ENCODE measurements at places on chromosomes 2 and 18. TPM values are rescaled to one million over a fixed set of nuclear protein-coding genes. Genes with fewer than 3 reads are reported as not detected.

FABP1 gene
- total RNA-seq: not detected

GKN1 gene
- total RNA-seq: not detected

SIX3 gene
- not detected for total RNA-seq

KCNF1 gene
- not detected for total RNA-seq

SERPINB12 gene
- not detected for total RNA-seq

SERPINB13 gene
- total RNA-seq: not detected

WDR54 gene
- total RNA-seq: 42.8 TPM

CSRNP3 gene
- total RNA-seq: not detected

NOL4 gene
- total RNA-seq: not detected

RGPD4 gene
- 0.39 TPM for total RNA-seq

GATA6 gene
- total RNA-seq: not detected

SLC5A7 gene
- not detected for total RNA-seq

SERPINB4 gene
- not detected for total RNA-seq

DES gene
- not detected for total RNA-seq

RNF125 gene
- total RNA-seq: 72.6 TPM

GKN2 gene
- total RNA-seq: not detected

TMEM163 gene
- total RNA-seq: 1.3 TPM

UBXN4 gene
- total RNA-seq: 138 TPM

CD8A gene
- total RNA-seq: not detected

RAX gene
- not detected for total RNA-seq

LYG2 gene
- total RNA-seq: not detected

EIPR1 gene
- total RNA-seq: 25.1 TPM

ACMSD gene
- not detected for total RNA-seq

MYL1 gene
- total RNA-seq: not detected

ASB18 gene
- not detected for total RNA-seq

PARD3B gene
- 3.0 TPM for total RNA-seq

MYO7B gene
- total RNA-seq: 0.23 TPM

SERPINB3 gene
- not detected for total RNA-seq

MYO5B gene
- not detected for total RNA-seq

SATB2 gene
- 0.05 TPM for total RNA-seq

COL6A3 gene
- total RNA-seq: 1.9 TPM

MEIS1 gene
- 0.80 TPM for total RNA-seq

LYG1 gene
- 1.8 TPM for total RNA-seq

TRIM43 gene
- total RNA-seq: not detected

ARHGAP28 gene
- total RNA-seq: not detected

HOXD10 gene
- total RNA-seq: not detected

SMAD2 gene
- 114 TPM for total RNA-seq

RESP18 gene
- not detected for total RNA-seq

CCDC178 gene
- total RNA-seq: not detected

CPO gene
- 0.22 TPM for total RNA-seq

EPAS1 gene
- 9.1 TPM for total RNA-seq

ROCK1 gene
- total RNA-seq: 114 TPM

AGAP1 gene
- total RNA-seq: 16.8 TPM

POTEJ gene
- not detected for total RNA-seq

CROCC2 gene
- total RNA-seq: not detected

All from T-helper 17 cell (primary cell).